ENCODE measurements at places on chromosomes 13 and 19.
A peak's percentile ranks its signal among the peaks of the same experiment; 100 is the strongest.

DNA sequence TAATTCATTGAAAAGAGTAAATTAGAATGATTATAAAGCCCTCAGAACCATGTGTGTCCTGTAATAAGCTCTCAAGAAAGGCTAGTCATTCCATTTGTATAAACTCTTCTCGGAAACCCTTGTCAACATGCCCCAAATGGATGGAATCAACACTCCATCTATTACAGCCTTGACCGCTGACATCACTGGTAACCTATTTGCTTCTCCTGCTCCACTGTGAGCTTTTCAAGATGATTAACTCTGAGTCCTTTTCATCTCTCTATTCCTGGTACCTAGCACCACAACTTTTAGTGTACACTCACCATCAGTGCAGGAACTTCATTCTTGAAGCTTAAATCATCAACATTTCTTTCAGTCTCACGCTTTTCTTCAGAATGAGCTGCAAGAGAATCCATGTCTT is 612.0 kb downstream of the DCT start:
- no peak for DNase-seq

DNA sequence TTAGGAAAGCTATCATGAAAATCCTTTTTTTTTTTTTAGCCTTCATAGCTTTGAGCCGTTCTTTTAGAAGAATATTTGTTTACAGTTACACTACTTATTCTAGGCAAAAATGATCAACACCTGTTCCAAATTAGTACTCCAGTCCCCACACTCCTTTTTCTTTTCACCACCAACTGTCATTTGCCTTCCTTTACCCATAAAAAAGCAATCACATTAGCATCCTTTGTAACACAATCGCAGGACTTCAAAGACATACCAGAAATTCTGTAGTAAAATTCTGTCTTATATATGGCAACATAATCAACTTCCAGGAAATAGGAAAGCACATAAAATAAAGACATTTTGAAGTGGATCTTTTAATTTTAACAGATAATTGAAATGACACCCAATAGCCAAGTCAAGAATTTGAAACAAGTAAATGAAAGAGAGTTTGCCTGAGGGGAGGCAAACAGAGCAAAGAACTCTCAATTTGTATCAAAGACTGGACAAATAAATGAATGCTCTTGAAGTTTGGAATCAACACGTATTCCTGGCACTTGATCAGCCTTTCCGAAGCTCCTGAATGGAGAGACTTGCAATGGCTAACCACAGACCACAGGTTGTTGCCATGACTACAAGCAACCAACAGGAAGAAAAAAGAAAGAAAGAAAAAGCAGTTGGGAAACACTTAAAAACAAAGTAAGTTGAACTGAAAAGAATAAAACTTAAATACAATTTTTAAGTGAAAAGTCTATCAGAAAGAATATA is 206.8 kb downstream of the PCDH9 start:
- DNase-seq, result peak; percentile 39

DNA sequence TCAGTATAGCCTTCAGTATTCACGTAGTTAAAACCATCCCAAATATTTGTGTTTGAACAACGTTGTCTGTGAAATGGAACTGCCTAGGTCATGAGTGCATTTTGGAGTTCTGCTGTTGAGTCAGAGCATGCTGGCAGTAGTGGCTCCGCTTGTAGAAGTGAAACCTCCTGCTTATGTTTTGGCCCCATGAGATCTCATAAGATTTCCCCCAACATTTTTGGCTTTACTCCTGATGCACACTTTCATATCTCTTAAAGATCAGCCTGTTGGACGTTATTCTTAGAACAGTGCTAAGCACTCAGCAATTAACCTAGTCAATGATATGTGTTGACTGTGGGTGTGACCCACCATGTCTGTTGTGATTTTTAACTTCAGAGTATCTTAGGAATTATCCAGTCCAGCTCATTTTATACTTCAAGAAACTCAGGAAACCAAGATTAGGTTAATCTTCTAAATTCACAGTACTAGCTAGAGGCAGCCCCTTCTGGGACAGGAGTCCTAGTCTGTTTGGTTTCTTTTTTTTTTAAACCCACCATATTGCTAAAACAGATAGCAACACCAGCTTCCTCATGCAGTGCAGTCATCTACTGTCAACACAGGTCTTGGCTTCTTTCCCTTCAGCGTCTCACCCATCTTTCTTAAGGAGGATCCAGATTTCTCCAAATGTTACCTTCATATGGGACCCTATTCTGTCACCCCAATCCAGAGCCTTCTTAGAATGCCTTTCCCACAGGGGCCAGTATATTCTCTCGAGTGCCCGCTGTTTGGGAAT is 26.2 kb downstream of the RAP2A start:
- no peak for DNase-seq

DNA sequence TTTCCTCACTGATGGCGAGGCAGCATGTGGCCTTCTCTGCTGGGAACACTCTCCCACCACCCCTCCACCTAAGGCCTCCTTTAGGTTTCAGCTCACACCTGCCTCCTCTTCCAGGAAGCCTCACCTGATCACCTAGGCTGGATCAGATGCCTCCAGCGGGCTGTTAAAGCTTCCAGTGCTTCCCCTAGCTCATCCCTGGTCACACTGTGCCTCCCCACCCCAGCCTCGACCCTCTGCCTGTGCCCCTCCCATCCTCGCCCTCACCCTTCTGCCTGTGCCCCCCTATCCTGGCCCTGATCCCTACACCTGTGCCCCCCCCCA is 33.8 kb downstream of the MAP4K1 start:
- no peak for DNase-seq

- DNase-seq, result no peak
Observed at GRCh38 chr13:36668316-36668715, 5.5 kb upstream of the SERTM1 start.

- DNase-seq, result no peak
Observed at GRCh38 chr19:51327066-51328001, 14.6 kb downstream of the VSIG10L start.

GRCh38 chr19:10344780-10345179 is 5.4 kb upstream of the ICAM3 start:
- peak; percentile 71 for DNase-seq

DNA sequence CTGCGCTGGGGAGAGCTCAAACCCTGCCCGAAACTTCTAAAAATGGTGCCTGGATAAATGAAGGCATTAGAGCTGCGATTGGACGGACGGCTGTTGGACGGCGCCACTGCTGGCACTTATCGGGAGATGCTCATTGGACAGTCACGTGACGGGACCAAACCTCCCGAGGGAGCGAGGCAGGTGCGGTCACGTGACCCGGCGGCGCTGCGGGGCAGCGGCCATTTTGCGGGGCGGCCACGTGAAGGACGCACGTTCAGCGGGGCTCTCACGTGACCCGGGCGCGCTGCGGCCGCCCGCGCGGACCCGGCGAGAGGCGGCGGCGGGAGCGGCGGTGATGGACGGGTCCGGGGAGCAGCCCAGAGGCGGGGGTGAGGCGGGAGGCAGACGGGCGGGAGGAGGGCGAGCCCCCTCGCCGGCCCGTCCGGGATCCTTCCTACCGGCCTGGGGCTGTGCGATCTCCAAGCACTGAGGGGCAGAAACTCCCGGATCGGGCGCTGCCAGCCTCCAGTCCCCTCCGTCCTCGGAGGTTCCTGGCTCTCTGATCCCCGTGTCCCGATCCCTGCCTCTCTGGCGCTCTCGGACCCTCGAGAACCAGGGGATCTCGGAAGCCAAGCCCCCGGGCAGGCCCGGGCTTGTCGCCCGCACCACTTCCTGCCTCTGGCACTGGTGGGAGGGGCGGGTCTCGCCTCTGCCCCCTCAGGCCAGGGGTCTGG is at the start of gene BAX:
BAX (plus strand) TSS at position 281 of the 713 bp plus-strand sequence; CDS start at position 335, 54 bp downstream.
- peak; percentile 68 for DNase-seq

GRCh38 chr19:34393031-34393430 is 11.2 kb upstream of the PDCD2L start:
- no peak for DNase-seq

DNA sequence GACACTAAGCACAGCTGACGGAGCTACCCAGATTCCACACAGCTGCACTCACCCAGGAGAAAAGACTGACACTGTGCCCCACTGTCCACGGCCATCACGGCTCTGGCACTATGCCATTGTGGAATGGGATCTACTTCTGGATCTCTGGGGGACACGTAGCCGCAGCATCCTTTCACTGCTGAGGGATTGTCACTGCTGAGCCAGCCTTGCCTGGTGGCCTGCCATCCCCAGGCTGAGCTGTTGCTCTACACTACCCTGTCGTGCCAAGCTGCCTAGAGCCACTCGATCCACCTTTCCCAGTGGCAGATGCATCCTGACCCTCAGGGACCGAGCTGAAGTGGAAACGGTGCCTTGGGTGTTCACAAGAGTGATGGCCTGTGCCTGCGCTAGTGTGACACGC is 5.0 kb upstream of the LILRB5 start:
- DNase-seq, result no peak

DNA sequence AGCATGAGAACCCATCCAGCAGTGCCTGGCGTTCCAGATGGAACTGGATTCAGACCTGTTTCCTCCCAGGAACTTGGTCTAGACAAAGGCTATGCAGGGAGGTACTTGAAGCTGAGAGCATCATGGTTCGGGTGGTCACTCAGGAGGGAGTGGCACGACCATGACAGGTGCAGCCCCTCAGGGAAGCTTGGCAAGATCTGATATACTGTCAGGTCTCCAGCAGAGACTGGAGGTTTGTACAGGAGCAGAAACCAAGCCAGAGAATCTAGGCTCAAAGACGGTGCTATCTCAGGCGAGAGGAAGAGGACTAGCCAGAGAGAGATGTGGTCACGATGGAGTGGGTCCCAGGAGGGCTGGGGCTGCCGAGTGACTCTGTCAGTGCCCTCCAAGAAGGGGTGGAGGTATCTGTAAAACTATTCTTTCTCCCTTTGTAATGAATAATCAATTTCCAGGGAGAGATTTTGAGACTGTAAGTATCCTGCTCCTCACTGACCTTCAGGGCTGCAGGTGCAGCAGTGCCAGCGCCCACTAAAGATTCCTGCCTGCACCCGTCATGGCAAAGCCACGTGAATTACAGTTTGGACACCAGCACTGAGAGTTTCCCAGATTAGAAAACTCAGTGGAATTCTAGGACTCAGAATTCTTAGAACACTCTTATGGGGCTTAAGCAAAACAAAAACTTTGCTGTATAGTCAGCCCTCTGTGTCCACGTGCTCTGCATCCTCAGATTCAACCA is 10.2 kb upstream of the DCUN1D2 start:
- DNase-seq, result no peak

- no peak for DNase-seq
Observed at GRCh38 chr13:111622051-111622531, 301.6 kb downstream of the TEX29 start.

DNA sequence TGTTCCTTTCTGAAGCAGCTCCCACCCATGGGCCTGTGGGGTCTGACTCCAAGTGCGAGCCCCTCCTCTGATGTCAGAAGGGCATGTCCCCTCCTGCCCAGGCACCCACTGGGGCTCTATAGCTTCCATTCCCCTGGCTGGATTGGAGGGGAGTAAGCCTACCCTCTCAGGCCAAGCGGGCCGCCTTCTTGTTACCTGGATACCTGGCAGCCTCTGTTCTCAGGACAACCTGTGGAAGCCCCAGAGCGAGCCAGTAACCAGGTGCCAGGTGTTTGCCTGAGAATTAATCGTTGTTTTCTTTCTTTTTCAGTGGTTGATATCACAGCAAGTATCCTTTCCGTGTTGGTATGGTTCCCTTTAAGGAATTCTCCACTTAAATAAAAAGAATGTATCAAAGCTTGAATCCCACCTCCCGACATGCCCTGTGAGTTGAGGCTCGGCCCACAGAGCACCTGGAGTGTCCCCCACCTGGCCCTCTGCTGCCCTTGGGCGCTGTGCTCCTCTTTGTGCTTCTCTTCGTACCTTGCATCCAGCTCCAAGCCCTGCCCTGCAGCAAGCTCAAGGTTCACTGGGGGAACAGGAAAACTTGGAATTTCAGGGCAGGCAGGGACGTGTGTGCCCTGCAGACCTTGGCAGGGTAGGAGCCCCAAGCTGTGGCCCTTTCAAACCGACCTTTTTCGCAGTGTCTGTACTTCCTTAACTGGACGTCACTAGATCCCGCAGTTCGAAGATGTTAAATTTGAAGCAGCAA is 15.0 kb downstream of the MAU2 start:
- DNase-seq, result no peak

DNA sequence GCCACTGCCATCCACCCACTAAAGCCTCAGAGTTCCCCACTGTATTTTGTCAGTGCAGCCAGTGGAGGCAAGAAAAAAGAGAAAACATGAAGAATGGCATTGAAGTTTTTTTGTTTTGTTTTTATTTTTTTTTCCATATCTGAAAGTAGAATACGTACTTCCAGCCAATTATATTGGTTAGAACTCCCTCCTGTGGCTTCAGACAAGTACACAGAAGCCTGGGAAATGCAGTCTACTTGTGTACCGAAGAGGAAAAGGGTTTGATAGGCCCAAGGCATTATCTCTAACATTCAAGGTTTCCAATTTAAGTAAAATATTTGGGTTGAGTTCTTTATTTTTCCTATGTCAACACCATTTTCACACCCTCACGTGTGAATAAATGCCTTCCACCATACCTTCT is 696.2 kb upstream of the GPC6 start:
- no peak for DNase-seq

DNA sequence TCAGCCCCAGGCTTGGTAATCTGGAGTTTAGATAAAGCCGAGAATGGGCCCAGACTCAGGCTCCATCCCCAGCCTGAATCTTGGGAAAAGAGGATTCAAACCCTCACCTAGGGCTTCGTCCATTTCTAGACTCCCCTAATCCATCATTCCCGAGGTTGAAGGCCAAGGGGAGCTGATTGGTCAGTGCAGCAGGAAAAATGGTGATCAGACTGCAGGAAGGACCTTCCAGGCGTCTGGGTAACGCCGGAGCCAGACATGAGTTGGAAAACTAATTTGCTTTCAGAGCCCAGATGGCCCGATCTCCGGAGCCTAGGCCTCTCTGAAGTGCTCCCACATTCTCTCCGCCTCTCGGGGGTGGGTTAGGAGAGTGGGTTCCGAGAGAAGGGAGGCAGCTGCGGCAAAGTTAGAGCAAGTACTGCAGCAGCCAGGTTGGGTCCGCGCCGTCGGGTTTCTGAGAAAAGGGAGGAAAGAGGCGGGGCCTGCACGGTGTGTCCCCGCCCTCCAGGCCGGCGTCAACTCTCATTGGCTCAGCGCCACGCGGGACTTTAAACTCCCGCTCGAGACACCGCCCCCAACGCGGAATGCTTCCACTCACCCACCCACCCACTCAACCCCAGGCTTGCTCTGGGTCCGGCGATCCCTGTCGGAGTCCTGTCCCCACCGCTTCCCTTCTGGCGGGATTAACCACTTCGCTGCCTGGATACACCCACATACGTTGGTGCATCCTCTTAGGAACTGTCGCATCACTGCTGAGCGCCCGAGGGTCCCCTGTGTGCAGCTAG is 788 bp upstream of the RTBDN start:
- no peak for DNase-seq

Data from BJ (cell line).